Stimulated activated CD4-positive, alpha-beta T cell treated with anti-CD3 and anti-CD28 coated beads, Interleukin-1b, Interleukin-23, amount 100 ng/mL, for 1 hour (primary cell): ENCODE measurements at places on chromosomes 4 and X.

DNA sequence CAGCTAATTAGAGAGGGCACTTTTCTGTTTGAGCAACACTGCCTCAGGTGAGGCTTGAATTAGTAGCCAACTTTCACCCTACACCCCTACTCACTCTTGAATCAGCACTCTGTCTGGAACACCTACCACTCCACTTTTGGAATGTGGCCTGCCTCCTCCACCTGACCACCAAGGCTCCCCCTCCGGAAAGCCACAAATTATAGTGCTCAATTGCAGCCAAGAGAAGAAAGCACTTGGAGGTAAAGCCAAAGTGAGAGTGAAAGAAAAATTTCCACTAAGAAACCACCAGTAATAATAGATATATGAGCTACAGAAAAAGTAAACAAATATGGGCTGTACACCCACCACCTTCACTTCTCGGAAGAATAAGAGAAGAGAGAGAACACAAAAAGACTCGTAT is 41.1 kb downstream of the PPP3CA start:
- no peak for DNase-seq

DNA sequence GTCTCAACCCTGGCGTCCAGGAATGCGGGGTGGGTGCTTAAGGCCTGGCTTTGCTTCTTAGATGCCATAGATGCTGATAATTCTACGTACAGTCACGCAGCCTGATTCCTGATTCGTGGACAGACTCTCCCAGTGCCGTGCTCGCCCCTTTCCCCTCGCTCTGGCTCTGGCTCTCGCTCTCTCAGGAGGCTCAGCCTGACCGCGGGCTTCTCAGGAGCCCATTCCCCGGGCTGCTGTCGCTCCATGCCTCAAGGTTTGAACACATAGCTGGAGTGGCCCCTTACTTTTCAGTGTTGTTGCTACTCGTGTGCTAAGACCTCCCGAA is 59.2 kb upstream of the ZC4H2 start:
- no peak for DNase-seq

GRCh38 chr4:127139788-127140286 is 492.9 kb upstream of the INTU start:
- no peak for DNase-seq

DNA sequence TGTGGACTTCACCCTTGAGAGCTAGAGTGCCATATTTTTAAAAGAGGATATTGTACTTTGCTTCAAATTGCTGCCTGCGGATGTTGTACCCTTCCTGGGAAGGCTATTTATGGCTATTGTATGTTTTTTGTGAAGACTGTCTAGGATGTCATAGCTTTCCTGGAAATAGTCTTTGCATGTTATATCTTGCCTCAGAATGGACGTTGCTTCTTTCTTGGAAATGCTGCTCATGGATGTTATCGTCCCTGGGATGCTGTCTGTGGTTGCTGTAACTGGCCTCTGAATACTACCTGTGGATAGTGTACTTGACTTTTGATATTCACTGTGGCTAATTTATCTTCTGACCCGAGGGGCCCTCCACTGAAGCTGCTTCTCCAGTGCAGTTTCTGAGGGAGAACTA is 146.8 kb downstream of the ENOX2 start:
- DNase-seq, result no peak

- DNase-seq, result no peak
Observed at GRCh38 chr4:83011689-83012199, 1.1 kb upstream of the LIN54 start.

DNA sequence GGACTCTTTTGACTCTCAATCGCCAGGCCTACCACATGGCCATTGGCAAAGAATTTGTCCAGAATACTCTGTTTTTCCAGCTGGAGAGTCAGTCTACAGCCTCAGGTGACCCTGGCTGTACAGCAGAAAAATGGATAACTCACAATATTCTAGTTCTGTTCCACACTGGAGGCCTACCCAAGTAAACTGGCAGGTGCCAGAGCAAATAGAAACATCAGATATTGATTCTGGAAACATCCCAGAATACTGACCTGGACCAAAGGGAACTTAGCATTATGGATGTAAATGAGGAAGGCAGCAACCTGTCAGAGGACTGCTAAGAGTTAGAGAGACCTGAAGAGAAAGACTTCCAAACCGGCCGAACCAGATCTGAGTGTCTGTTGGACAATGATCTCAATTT is 147.9 kb upstream of the SMAD1 start:
- no peak for DNase-seq

- no peak for DNase-seq
Observed at GRCh38 chrX:107574054-107574683, 54.1 kb upstream of the PRPS1 start.

DNA sequence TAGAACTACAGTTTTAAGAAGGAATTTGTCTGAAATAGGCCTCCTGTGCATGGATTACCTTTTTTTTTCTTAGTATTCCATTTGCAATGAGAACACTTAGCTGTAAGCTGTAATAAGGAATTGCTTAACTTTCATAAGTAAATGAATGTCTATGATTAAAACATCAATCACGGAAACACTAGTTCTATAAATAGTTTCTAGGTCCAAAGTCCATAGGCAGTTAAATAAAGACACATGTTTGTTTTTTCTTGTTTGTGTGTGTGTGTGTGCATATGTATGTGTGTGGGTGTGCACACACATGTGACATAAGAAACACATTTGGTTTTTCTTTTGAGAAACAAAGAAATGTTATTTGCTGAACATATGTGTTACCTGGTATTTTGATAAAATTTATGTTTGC is 11.2 kb downstream of the GPRIN3 start:
- DNase-seq, result no peak

GRCh38 chr4:164959896-164960295 is 17.6 kb downstream of the TRIM61 start:
- DNase-seq, result no peak

- DNase-seq, result no peak
Observed at GRCh38 chrX:48467281-48467761, 2.7 kb downstream of the SLC38A5 start.

- no peak for DNase-seq
Observed at GRCh38 chrX:78063687-78064086, 40.4 kb upstream of the PGK1 start.

DNA sequence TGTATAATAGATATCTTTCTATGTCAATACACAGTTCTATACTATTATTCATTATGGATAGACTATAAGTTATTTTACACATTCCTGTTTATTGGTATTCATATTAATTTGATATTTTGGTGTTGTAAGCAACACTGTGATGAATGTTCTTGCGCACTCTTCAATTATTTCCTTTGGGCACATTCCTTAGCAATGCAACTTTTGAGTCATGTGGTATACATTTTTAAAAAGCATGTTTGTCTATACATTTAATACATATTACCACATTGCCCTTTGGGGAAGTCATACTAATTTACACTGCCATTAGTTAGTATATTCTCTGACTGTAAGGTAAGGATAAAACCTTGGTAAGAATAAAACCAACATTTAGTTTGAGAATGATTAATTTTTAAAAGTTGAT is 21.0 kb downstream of the FRAS1 start:
- DNase-seq, result no peak

DNA sequence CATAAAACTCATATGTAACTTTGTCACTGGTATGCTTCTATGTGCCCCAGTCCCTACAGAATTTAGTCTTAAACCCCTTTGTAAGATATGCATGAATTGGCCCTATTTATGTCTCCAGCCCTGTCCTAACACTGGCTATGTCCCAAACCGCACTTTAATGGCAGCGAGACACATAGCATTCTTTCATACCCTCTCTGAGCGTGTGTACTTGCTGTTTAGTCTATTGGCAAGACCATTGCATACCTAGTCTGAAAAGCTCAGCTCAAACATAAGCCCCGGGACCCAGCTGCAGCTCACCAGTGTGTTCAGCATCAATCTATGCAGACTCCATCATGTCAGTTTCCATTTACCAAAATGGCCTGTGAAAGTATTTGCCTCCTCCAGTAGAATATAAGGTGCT is 1018.4 kb upstream of the TENM3 start:
- no peak for DNase-seq

DNA sequence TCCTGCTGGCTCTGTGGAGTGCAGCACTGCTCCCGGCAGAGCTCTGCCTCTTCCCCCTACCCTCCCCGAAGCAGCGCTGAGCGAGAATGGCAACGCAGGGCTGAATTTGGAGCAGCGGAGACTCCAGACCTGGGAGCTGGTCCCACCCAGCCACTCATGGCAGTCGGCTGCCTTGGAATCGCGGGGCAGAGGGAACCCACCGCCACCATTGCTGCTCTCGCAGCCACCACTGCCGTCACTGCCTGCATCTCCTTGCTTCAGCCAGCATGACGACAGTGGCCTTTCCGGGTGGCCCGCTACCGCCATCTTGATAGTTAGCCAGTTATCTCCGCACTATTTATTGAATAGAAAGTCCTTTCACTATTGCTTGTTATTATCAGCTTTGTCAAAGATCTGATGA is 321.5 kb upstream of the POU3F4 start:
- DNase-seq, result no peak
